ENCODE measurements at places on chromosomes 3 and 15.

GRCh38 chr15:50820808-50821382 is 55.4 kb upstream of the SPPL2A start:
- DNase-seq = no peak

GRCh38 chr15:80777826-80778620 is 1.1 kb upstream of the CEMIP start:
- no peak for DNase-seq

DNA sequence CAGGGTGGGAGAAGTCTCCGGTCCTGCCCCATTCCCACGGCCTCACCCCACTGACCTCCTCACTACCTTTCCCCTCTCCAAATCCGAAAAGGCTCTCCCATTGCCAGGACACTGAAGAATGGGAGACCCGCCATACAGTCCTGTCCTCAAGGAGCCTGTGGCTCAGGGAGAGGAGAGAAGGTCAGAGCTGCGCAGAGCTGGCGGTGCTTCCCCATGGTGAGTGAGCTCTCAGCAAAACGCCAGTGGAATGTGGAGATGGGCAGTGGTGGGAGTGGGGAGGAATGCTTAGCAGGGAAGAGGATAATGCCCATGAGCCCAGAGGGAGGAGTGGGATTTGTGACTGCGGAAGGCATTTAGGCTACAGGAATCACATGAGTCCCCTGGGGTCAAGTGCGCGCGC is 20.1 kb downstream of the FAM43A start:
- no peak for DNase-seq

DNA sequence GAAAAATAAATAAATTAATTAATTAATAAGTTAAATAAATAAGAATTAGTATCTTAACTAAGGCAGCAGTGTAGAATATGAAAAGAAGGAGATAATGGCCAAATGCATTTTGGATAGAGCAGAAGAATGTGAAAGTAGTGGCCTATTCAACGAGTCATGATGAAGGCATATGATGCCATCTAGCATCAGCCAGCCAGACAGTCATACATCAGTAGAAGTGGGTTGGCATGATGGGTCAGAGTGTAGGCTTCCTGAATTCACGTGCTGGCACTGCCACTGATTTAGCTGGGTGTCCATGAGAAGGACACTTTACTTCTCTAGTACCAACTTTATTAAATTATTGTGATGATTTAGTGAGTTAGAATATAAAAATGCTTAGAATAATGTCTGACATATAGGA is 256.1 kb upstream of the ARPP21 start:
- no peak for DNase-seq

GRCh38 chr3:179603831-179604230 is 607 bp downstream of the MRPL47 start:
- DNase-seq = no peak

GRCh38 chr3:154224366-154224765 is 99.9 kb downstream of the DHX36 start:
- no peak for DNase-seq

DNA sequence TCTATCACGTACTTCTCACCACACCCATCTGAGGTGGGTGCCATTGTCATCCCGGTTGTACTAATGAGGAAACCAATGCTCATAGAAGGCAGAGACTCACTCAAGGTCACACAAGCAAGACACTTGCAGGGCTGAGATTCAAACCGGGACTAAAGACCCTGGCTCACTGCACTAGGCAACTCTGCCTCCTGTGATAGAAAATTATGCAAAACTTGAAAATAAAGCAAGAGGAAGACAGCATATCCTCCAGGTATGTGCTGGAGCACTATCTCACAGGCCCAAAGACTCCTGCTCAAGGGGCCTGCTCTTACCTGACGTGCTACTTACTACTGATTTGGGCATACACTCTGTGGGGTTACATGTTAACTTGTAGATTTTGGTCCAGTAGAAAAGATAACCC is 25.6 kb downstream of the ANXA2 start:
- DNase-seq = no peak

GRCh38 chr3:95341314-95341713 is 1278.5 kb downstream of the NSUN3 start:
- DNase-seq = no peak

- DNase-seq = peak; percentile 34
These were observed 33.4 kb downstream of the KAT2B start for GRCh38 chr3:20073683-20074082.

DNA sequence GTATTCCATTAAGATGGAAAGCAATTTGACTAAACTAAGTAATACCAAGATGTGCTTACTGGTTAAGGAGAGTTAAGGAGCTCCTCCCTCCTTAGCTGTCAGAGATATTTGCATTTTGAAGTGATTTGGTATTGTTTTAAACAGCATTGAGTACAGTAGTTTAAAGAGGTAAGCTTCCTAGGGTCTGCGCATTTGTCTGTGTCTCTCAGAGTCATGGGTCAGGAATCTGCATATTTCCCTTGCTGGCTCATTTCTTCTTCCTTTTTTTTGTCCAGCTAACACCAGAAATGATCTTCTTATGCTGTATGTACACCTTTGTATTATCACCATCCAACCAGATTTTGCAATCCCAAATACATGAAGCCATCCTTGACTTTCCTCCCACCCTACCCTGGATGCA is 163.0 kb upstream of the BFSP2 start:
- DNase-seq = no peak

DNA sequence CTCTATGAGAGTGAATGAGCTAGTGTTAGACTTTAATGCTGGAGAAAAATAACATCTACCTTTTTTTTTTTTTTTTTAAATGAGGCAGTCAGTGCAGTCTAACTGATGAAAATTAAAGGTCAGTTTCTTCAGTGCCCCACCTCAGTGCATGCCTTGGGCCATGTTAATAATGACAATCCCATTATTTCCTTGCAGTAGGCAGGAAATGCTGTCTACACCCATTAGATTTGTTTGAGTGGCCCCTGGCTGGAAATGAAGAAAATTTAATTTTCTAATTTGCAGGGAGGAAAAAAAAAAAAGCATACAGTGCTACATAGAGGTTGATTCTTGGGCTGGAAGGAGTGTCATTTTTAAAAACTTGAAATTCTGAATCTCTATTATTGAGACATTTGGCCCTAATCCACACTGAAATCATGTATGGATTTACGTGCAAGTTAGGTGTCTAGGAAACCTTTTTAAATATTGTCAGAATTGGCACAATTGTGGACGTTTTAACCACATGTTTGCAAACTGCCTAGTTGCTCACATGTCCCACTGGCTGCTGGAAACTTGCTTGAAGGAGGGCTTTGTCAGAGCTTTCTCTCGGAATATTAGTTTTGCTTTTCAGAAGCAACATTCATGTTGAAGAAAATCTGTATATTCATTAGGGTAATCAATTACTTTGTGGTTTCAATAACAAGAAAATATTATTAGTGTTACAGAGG is 18.4 kb downstream of the FNDC3B start:
- no peak for DNase-seq

DNA sequence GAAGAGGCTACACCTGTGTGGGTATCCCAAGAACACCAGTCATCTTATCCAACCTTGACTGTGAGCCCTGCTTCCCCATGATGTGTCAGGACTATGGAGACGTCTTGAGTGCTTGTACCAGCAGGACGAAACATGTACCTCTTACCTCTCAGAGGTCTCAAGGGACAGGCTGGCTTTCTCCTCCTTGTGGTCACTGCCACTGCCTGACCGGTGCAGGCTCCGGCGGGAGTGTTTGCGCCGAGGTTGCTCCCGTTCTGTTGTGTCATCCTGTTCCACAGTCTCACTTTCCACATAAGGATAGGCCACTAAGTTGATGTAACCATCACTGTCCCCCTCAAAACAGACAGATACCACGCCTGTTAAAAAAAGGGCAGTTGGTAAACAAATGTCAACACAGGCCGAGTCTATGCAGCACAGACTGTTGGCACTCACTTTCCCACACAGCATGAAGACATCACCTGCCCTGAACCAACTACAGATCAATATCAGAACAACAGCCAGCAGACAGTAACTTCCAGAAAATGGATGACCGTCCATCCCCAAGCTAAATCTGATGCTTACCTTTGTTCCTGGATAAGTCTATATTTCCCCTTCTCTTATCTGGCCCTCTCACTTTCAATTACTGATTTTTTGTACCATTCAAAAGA is 14.4 kb upstream of the GMPPB start:
- no peak for DNase-seq

GRCh38 chr3:182592747-182593146 is 200.6 kb upstream of the ATP11B start:
- DNase-seq = no peak

GRCh38 chr3:119227070-119227850 is 13.4 kb downstream of the B4GALT4 start:
- DNase-seq = no peak

GRCh38 chr3:37887062-37887461 is 25.4 kb downstream of the CTDSPL start:
- no peak for DNase-seq

- DNase-seq = no peak
These were observed 431.6 kb upstream of the LMCD1 start for GRCh38 chr3:8070011-8070410.

DNA sequence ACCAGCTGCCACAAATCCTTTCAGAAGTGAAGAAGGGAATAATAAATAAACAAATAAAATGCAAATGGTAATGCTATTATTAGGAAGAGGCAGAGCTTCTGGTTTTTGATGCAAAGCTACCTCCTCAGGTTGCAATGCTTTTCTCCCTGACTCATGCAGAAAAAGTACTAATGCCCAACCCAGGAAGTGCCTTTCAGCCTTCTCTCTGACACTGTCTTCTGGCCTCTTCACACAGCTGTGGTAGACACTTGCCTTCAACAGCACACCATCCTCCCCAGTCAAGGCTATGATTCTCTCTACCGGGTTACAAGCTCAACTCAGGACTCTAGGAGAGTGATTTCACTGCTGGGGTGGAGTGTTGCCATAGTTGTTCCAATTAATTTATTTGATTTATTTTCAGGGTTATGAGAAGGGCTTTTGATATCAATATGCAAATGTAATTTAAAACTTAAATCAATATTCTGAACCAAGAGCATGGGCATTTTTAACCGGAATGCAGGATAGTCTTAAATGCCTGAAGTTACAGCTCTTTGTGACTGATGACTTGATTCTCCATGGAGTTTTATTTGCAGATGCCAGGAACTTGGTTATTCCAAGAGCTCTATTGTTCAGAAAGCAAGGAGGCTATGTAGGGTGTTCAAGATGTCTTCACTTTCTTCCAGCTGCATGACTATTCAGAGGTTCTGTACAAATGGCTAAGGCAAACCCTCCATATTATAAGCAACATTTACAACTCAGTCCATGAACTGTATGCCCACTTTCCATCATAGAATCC is 27.1 kb upstream of the GALNT15 start:
- peak; percentile 87 for DNase-seq

- DNase-seq = no peak
These were observed 5.1 kb downstream of the TRIM71 start for GRCh38 chr3:32822609-32823498.

- no peak for DNase-seq
These were observed 5.6 kb upstream of the AEN start for GRCh38 chr15:88615303-88616107.

DNA sequence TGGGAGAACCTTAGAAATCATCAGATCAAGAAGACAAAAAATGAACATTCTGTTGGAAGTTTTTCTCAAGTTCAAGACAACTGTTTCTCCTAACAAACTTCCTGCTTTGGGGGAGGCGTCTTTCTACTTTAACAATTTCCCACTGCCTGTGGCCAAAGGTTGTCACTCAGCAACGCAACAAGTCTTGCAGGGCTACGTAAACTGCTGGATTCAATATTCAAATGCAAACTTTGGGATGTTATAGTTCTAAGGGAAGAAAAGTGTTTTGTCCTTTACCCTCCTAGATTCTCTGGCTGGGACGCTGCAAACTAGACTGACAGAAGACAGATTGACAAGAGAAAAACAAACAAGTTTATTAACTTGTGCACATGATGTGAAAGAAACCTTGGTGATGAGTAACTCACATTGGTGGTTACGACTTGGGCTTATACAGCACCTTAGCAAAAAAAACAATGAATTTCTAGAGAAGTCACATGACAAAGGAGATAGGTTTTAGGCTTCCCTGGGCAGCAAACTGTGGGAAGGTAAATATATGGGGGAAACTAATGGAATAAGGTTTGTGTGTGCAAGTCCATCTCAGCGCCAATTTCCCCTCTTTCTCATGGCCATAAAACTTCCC is 34.0 kb upstream of the ARPIN start:
- no peak for DNase-seq

- DNase-seq = peak; percentile 95
These were observed 31.7 kb upstream of the MFSD1 start for GRCh38 chr3:158769952-158770740.

DNA sequence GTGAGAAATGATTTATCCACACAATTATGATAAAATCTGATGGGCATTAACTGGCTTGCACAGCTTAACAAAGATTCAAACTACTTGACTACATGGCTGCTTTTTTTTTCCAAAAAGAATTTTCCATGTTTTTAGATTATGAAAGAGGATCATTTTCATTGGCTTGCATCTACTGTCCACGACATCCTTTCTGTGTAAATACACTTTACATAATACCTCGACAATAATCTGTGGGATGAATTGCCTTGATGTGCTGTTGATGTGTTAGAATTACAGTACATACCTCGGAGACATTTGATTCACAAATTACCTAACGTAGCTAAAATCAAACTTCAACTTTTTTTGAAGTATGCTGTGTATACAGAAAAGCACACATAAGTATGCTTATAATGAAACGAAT is 104.4 kb downstream of the PPP2R3A start:
- DNase-seq = no peak

DNA sequence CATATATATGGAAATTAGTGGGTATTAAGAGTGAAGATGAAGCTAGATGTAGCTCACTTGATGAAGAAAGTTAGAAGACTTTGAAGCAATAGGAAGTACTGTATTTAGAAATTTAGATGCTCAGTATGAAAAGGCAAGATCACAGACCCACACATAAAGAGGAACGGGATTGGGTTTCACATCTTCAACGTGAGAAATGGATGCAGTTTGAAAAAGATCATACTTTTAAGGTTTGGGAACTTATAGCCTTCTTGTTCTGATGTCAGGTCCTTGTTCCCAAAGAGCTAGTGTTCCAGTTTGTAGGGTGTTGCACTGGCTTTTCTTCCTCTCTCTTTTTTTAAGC is 16.7 kb downstream of the AP3S2 start:
- DNase-seq = no peak

DNA sequence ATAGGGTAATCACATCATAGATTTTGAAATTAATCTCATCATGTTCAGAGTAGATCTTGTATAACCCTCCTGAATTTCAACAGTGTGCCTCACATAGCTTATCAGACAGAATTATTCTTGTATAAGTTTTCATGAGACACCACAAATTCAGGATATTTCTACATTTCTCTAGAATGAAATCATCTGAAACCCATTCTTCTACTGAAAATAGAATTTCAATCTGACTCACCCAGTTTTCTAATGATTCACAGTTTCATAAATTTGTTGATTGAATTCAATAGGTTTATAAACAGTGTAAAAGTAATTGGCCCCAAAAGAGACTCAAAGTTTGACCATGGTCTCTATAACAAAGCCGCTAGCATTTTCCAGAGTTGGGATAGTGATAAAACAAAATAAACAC is 1082.6 kb upstream of the EPHA6 start:
- no peak for DNase-seq

GRCh38 chr3:151459358-151459757 is 1.5 kb downstream of the IGSF10 start:
- DNase-seq = no peak
